ENCODE measurements at places on chromosomes 2 and 18.

GRCh38 chr2:181904022-181904632 is 12.6 kb downstream of the ITPRID2 start:
- peak; percentile 29 for DNase-seq

- no peak for DNase-seq
Measured at GRCh38 chr18:75828379-75828778, 400.9 kb upstream of the SMIM21 start.

DNA sequence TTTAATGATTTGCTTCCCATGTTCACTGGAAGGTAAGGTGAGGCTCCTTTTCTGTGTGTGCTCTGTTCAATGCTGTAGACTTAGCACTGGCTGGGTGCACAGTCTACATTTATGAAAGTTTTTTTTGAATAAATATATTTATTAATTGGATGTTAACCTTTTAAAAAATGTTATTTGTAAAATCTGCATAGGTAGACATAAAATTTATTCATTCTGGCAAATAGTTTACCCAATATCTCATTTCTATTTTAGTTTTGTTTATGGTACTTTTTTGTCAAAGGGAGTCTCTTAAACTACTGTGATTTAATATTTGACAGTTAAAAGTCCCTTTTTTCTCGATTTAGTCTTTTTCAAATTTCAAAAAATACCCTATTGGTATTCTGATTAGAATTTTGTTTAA is 19.9 kb downstream of the CDKL4 start:
- no peak for DNase-seq

DNA sequence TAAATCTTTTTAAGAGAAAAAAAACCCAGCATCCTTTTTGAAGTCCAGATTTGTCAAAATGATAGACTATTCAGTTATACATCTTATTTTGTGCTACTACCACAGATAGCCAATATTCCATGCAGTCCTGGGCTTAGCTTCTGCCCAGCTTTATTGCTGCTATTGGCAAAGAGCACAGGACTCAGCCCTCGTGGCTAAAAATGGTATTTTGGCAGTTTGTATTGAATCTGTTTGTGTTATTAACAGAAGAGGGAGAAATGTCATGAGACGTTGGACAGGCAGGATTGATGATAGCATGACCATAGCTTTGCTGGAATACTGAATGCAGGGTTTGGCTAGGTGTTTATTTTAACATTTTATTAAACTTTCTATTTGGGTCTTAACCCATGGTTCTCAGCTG is 19.4 kb downstream of the ELAC1 start:
- no peak for DNase-seq

GRCh38 chr2:212173756-212174510 is 364.7 kb downstream of the ERBB4 start:
- DNase-seq, result no peak

Data from COR-L47 (cell line).